ENCODE measurements at places on chromosomes 6 and 20.

DNA sequence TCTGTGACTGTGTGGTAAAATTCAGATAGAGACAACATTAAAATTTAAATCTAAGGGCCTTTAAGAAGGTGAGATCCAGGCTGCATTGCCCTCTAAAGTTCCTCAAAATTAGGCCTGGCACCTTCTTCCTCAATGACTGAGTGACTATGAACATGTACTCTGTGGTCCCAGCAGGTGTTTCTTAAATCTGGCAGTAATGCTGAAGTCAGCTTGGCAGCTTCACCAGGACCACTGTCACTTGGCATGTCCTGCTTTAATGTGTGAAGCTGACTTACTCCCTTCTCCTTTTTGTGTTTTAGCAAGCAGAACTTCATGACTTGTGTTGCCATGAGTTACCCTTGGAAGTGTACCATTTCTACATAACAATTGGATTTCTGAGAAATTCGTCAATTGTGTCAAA, 141.7 kb downstream of the NKAIN2 start:
- DNase-seq = no peak

GRCh38 chr6:147974376-147974775, 368.3 kb upstream of the SASH1 start:
- no peak for DNase-seq

- no peak for DNase-seq
Observed at GRCh38 chr6:44050872-44051505, 76.3 kb downstream of the MRPL14 start.

GRCh38 chr20:40073535-40074111, 615.4 kb downstream of the MAFB start:
- DNase-seq = no peak

DNA sequence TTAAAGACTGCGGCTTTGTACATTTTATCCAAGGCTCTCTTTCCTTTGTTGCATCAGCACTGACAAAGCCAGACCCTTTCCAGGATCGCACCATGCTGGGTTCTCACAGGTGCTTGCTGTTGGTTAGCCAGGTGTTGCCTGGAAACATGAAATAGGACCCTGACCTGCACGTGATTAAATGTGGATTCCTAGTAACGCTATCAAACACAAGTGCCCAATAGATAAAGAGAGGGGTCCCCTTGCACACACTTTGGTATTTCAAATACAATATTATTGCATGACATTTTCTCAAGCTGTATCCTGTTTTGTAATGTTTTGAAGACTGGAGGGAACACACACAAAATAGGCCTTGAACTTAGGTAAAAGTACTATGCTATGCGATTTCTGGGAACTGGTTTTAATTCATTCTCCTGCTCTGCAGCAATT, 73.3 kb downstream of the AKAP12 start:
- DNase-seq = no peak

GRCh38 chr6:139533573-139534471, 159.4 kb upstream of the CITED2 start:
- DNase-seq = no peak

- no peak for DNase-seq
Observed at GRCh38 chr6:111677249-111677990, 71.7 kb upstream of the TRAF3IP2 start.

GRCh38 chr20:17560344-17561074, 9.4 kb upstream of the DSTN start:
- no peak for DNase-seq

DNA sequence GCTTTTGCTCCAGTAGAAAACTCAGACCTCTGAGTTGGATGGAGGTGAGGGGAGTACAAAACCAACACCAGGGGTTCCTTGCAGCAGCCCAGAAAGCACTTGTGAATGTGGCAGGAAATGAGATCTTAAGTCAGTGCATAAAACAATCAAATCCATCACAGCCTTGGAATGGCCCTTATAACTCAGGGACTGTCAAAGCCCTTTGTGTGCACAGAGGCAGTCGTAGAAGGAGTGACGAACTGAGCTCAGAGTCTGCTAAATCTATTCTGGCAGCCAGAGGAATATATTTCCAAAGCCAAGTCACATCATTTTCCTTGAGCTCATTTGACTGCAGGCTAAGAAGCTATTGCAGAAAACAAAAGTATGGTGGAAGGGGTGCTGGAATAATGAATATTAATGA, 676.6 kb downstream of the DHX35 start:
- DNase-seq = no peak

GRCh38 chr6:10882657-10883171, 873 bp upstream of the GCM2 start:
- DNase-seq = no peak

GRCh38 chr6:150615967-150616366, 16.3 kb downstream of the PLEKHG1 start:
- no peak for DNase-seq
